ENCODE measurements at places on chromosomes 4 and X. TPM values are rescaled to one million over a fixed set of nuclear protein-coding genes. Genes with fewer than 3 reads are reported as not detected.

GRCh38 chr4:80438016-80438415 lies 102.5 kb downstream of the CFAP299 start:
- DNase-seq, result no peak

DNA sequence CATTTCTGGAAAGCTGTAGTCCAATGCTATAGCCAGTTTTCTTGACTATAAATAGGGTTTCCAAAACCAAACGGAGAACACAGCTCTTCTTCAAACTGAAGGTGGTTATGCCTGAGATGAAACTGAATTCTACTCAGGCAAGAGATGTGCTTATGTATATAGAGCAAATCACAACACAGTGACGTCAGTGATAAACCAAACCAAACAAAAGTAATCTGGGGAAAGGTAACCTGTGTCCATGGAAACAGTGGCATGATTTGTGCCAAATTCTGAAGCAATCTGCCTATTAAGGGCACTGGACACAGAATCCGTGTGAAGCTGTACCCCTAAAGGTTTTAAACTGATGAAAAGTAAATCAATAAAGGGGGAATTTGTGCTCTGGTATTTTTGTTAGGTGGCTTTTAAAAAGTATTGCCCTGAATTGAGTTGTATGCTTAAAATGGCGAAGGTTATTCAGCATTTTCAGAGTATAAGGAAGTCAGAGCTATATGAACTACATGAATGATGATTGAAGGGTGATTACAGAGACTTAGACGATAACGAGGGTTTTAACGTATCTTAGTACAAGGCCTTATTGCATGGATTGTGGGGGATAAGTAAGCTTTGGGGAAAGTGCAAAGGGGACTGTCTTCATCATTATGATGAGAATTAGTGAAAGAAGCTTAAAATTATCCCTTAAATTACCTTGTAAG lies 38.6 kb downstream of the NPY5R start:
- no peak for DNase-seq

DNA sequence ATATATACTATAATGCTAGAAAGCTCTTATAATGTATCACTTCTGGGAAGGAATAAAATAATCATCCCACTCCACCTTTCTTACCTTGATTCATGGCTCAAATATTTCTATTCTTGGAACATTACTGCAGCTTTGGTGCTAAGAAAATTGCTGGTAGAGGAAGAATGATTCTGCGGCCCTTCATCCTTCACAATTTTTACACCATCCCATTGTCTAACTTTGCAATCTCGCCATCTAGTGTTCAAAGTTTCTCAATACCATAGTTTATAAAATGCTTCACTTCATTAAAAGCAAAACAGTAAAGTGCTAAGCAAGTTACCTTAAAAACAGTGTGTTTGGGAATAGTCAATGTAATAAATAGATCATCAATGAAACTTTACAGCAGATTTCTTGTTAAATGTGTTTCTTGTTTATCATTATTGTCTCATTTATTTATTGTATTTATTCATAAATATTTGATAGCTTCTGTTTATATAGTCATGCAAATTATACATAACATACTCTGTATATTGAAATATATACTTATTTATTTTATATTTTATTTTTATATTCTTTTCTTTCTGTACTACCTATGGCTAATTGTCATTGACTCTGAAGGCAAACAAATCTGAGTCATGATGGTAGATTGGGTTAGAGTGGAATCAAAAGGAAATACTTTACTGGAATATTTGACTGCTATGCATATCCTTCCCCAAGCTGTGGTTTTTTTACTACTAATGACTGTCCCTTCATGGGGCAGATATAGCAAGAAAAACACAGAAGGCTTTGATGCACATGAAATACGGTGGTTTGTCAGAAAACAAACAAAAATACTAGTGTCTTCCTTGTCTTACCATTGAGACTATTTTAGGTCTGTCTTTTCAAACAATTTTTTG lies 390.7 kb downstream of the MAPK10 start:
- no peak for DNase-seq

DNA sequence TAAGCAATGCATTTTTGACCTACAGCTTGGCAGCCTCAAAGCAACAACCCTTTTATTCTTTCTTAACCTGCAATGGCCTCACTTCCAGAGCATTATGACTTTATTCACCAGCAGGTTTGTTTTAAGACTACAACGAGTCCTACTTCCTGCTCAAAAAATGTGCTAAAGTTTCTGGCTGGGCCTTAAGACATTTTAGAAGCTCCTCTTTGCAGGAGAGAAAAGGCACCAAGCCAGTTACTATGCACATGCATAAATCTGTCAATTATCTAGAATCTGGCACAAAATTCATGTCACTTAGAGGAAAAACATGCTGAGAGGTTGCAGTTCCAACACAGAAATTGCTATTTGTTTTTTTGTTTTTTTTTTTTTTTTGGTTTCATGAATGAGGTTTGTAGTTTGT lies 223.0 kb upstream of the EPHA5 start:
- DNase-seq, result no peak

GRCh38 chrX:47189906-47190305 lies 3.7 kb upstream of the UBA1 start:
- no peak for DNase-seq

Gene HHIP
- not detected for total RNA-seq

GRCh38 chr4:147325571-147325981 lies 155.3 kb upstream of the EDNRA start:
- no peak for DNase-seq
